ENCODE measurements at places on chromosomes 13 and 19. TPM values are rescaled to one million over a fixed set of nuclear protein-coding genes. Genes with fewer than 3 reads are reported as not detected.

Gene TIMM44
- total RNA-seq, result 92.5 TPM

Gene KANK2
- 3.3 TPM for total RNA-seq

- H3K4me3 ChIP-seq, result no peak overlapping the region
- H3K36me3 ChIP-seq, result no peaks in the 10 kb centered on the region
- no peak overlapping the region for H3K27ac ChIP-seq
- H3K4me1 ChIP-seq, result no peaks in the 10 kb centered on the region
Observed at GRCh38 chr13:60012488-60012887, 151.2 kb downstream of the DIAPH3 start.

DNA sequence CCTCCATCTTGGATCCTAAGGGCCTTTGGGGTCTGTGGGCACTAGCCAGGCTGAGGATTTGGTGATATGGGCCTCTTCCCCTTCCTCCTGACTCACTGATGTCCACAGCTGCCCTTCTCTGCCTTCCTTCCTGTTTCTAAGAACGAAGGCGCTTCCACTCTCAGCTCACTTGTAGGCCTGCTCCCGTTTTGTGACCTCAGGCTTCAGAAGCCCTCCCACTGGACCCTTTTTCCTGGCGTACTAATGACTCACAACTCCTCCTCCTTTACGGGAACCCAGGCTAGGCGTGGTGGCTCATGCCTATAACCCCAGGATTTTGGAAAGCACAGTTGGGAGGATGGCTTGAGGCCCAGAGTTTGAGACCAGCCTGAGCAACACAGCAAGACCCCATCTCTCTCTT, 55.6 kb downstream of the TMED1 start:
- peaks cover 60% of the 10 kb centered on the region for H3K4me1 ChIP-seq

DNA sequence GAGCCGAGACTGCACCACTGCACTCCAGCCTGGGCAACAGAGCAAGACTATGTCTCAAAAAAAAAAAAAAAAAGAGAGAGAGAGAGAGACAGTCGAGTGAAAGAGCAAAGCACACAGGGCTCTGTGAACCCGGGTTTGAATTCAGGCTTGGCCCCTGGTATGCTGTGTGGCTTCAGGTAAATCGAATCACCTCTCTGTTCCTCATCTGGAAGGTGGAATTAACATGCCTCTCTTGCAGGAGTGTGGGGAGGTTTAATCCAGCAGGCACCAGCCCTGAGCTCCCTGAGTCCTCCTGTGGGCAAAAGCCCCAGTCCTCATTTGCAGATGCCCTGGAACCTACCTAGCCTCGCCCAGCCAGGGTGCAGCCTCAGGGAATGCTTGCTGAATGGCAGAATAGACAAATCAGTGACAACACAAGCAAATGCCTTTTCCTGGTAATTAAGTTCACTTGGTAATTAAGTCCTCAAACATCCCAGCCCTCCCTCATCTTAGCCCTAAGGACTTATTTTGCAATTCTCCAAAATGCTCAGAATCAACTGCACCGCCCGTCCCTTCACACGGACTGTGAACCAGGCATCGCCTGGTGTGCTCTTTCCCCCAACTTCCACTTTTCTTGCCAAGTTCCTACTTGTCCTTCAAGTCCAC, 4.6 kb upstream of the ZNRF4 start:
- H3K27me3 ChIP-seq, result peaks cover 12% of the 10 kb centered on the region
- no peaks in the 10 kb centered on the region for H3K36me3 ChIP-seq
- no peak overlapping the region for H3K4me3 ChIP-seq
- H3K27ac ChIP-seq, result no peak overlapping the region
- H3K4me1 ChIP-seq, result no peaks in the 10 kb centered on the region
- DNase-seq, result no peak

DNA sequence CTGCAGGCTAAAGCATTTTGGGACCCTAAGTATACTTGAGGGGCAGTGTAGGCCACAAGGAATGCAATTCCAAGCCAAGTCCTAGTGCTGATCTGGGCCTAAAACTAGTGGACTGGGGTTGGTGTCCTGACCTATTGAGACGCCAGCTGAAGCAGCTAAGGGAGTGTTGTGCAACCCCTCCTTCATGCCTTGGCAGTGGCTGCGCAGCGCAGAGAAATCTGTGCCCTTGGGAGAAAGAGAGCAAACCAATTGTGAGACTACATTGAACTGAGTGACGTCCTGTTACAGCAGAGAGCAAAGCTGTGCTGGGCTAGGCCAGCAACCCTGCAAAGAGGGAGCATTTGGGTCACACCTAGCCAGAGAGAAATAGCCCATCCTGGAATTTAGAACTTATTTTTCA, 2715.0 kb upstream of the PCDH20 start:
- no peaks in the 10 kb centered on the region for H3K36me3 ChIP-seq
- H3K27ac ChIP-seq, result no peak overlapping the region
- no peaks in the 10 kb centered on the region for H3K27me3 ChIP-seq
- no peaks in the 10 kb centered on the region for H3K4me1 ChIP-seq
- no peak overlapping the region for H3K4me3 ChIP-seq
- DNase-seq, result no peak

- peaks cover 10% of the 10 kb centered on the region for H3K27me3 ChIP-seq
- H3K27ac ChIP-seq, result no peak overlapping the region
- no peaks in the 10 kb centered on the region for H3K36me3 ChIP-seq
- H3K4me3 ChIP-seq, result no peak overlapping the region
Observed at GRCh38 chr19:4531562-4532165, 3.4 kb downstream of the PLIN5 start.

Data from activated B cell treated with CpG ODN at 0.5 μM for 24 hours (primary cell).